ENCODE measurements at places on chromosomes 4 and X.

- DNase-seq = no peak
These were observed 105.8 kb downstream of the NFKB1 start for GRCh38 chr4:102606846-102607450.

DNA sequence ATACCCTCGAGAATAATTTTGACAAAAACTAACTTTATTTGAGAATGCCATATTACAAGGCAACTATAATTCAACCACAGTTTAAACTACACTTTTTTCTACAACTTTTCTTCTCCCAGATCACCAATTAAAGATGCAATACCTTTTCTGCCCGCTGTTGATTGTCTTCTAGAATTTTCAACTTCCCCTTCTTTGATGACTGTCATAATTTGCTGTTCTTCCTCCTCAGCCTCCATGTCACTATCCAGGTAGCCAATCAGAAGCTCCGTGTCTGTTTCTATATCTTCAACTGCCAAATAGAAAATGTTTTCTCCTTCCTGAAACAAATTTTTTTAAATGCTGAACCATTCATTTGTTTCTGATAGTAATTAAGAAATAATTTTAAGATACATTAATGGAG, 101.5 kb downstream of the PRDM5 start:
- no peak for DNase-seq

DNA sequence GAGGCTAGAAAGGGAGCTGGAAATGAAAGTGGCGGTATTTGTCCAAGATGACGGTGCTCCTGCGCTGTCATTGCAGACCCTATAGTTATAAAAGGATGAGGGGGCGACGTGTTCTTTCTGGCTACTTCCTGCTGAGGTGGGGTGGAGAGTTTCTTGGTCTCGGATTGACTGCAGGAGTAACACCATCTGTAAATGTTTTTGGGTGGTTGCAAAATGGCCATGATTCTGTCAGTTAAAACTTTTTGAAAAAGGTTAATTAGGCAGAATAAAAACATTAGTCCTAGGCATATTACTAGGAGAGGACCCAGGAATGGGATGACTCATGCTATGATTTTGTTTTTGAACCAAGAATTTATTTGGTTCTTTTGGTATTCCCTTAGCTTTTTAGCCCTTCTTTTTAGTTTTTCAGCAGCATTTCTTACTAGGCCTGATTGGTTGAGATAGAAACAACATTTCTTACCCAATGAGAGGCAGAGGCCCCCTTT, 53.1 kb downstream of the USP11 start:
- DNase-seq = no peak

DNA sequence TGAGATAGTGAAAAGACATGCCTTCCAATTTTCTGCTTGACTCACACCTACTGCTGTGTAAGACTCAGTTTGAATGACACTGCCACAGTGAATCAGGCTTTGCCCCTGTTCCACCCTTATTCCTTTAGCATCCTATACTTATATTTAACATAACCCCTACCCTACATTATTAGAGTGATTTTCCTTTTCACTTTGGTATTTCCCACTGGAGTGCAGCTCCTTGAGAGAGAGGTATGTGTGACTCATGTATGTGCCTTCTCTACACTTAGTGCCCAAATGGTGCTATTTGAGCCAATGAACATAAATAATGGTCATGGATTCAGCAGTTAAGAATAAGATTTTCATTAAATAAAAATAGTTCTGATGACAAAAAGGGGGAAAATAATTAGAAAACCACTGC, 69.5 kb downstream of the RRAGB start:
- no peak for DNase-seq

DNA sequence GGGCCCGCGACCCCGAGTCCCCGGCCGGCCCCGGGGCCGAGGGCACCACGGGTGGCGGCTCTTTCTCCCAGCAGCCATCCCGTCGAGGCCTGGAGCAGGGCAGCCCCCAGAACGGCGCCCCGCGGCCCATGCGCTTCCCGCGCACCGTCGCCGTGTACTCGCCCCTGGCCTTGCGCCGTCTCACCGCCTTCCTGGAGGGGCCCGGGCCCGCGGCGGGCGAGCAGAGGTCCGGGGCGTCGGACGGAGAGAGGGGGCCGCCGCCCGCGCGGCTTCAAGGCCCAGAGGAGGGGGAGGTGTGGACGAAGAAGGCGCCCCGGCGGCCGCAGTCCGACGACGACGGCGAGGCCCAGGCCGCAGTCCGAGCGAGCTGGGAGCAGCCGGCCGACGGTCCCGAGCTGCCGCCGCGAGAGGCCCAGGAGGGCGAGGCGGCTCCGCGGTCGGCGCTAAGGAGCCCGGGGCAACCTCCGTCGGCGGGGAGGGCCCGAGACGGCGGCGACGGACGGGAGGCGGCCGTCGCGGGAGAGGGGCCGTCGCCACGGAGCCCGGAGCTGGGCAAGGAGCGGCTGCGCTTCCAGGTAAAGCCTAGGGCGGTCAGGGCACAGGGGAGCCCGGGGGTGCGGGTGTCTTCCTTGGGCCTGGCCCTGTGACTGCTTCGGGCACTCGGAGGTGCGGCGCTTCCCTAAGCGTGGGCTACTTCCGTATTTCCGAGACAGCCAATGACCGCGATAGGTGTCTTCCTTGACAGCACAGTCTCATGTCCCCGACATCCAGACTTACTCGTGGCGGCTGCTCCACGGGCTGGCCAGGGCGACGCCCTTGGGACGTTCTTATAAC, 845 bp downstream of the ZAR1 start:
- DNase-seq = no peak
